Activated CD4-positive, alpha-beta T cell treated with anti-CD3 and anti-CD28 coated beads for 1 hour (primary cell): ENCODE measurements at places on chromosomes 5 and 9.

DNA sequence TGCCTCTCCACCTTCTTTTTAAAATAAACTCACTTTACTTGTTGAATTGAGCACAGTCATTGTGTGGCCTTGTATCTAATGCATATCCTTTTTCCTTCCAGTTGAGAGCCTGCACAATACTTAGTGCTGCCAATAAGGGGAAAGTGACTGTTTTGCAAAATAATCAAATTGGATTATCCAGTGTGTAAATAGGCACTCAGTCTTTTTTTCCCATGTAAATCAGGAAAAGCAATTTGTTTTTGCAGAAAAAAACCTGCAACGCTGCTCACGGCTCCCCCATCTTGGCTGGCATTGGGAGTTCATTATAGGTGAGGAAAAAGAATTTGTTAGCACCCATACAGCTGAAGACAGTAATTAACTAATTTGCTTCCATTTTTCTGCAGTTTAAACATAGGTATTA, 299.9 kb downstream of the CSNK1G3 start:
- no peak for DNase-seq

DNA sequence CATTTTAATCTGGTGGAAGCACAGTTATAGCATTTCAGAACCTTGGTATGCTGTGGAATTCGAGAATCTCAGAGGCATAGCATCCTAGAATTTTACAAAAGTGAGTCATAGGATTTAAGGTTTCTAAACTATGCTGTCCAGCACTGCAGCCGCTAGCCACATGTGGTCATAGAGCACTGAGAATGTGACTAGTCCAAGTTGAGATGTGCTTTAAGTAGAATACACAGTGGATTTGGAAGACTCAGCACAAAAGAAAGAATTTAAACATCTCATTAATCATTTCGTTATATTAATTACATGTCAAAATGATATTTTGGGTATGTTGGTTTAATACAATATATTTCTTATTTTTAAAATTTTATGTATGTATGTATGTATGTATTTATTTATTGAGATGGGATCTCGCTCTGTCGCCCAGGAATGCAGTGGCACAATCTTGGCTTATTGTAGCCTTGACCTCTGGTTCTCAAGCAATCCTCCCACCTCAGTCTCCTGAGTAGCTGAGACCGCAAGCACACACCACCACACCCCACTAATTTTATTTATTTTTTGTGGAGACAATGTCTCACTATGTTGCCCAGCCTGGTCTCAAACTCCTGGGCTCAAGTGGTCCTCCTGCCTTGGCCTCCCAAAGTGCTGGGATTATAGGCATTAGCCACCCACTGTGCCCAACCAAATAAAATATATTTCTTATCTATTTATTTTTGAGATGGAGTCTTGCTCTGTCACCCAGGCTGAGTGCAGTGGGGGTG, 20.4 kb upstream of the RPS14 start:
- no peak for DNase-seq

DNA sequence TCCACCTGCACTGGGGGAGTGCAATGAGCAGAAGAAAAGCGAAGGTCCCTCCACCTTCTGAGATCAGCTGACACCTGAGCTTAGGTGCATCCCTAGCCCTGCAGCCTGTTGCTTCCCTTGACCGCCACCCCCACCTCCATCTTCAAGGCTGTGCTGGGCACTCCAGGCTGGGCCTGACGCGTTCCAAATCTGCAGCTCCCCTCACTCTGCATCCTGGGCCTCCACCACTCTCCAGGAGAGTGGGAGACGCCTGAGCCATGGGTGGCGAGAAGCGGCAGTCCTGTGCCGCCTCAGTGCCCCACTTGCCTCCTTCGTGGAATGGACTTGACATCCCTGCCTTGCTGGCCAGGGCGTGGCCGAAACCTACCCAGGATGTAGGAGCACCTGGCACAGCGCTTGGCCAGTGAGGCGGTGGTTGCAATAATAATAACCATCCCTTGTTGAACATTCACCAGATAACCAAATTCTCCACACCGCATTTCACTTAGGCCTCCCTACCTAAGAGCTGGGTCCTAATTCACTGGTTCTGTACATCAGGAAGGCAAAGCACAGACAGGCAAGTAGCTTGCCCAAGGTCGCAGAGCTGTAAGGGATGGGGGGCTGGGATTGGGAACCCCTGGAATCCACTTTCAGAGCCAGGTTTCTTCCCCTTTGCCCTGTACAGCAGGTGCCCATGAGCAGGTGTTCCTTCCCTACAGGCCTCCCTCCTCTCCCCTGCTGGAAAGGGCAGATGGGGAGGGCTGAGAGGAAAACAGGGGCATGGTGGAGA, 11.7 kb downstream of the B4GALT7 start:
- DNase-seq = no peak

GRCh38 chr9:134724202-134724911, 82.8 kb downstream of the COL5A1 start:
- no peak for DNase-seq

DNA sequence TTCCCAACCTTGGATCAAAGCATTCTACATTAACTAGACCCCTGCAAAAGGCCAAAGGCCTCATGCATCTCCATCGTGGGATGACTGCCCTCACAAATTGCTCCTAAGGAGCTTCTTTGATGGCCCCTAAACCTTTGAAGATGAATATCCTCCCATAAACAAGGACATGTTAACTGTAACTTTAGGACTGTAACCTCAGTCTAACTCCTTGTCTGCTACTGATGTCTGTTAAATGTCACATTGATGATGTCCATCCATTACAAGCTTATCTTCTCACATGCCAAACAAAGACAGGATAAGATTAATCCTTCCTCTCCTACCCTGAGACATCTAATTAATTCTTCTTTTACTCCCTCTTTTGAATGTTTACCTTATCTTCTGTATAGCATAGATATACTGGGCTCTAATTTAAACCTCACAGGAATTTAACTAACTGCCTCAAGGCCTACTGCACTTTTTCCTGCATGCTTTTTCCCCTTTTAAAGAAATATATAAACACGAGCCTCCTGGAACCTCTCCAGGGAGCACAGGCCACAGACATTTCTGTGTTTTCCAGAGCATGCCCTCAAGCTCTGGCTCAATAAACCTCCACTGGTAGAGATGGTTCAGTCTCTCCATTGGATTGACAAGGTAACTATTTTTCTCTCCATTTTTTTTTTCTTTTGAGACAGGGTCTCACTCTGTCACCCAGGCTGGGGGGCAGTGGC, 90.6 kb upstream of the SLC25A48 start:
- no peak for DNase-seq

- no peak for DNase-seq
Measured at GRCh38 chr5:146877783-146878475, 628 bp downstream of the PPP2R2B start.
